ENCODE measurements at places on chromosomes 7 and 10. TPM values are rescaled to one million over a fixed set of nuclear protein-coding genes. Genes with fewer than 3 reads are reported as not detected.

ZNF511 gene
- total RNA-seq, result 21.5 TPM

PIK3CG gene
- total RNA-seq, result 3.4 TPM

AKR1E2 gene
- 10.4 TPM for total RNA-seq

SLC35G1 gene
- 16.3 TPM for total RNA-seq

ZNF25 gene
- 63.6 TPM for total RNA-seq
